ENCODE measurements at places on chromosomes 4 and X.
A peak's percentile ranks its signal among the peaks of the same experiment; 100 is the strongest.

DNA sequence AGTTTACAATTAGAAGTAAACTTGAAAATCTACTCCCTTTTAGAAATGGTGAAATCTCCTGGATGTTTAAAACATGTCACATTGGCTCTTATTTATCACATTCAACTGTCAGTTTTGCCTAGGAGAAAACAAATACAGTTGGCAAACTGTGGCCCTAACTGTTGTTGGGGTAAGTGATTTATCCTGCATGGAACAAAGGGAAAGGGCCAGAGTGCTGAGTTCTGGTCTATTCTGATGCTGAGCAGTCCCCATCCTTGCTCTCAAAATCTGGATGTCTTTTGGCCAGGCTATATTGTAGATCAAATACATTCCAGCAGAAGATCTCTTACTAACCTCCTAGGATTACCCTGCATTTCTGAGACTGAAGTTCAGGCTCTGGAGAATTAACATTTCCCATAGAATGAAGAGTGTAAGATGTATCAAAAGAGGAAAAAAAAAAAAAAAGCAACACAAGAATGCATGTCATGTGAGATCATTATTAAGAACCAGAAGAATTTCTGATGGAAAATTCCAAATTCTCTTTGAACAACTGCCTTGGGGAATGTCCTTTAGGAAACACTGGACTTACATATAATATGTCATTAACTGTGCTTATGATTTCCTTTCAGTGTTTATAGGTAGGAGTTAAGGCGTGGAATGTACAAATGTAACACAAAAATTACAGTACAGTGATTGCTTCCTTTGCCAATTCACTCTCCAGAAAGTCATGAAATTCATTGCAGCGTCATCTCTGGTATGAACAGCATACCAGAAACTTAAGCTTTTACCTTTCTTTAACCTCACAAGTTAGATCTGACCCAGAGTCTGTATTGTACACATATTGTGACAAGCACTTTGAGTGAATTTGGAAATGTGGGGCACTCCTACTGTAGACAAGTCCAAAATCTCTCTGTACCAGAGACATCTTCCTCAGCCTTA lies 1012.5 kb upstream of the LCORL start:
- DNase-seq = no peak

DNA sequence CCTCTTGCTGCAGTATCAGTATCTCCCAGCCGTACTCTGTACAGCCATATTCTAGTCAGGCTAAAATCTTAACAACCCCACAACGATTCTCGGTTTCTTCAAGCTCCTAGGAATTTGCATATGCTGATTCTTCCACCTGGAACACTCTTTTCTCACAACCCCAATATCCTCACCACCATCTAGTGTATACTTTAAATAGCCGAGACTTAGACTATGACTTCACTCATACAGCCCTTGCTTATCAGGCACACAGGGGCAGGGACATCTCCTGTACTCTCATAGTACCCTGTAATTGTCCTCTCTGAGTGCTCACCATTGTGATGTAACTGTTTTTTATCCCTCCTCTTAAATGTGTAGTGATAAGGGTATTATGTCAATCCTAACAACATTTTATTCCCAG lies 2126.4 kb upstream of the TENM3 start:
- no peak for DNase-seq

DNA sequence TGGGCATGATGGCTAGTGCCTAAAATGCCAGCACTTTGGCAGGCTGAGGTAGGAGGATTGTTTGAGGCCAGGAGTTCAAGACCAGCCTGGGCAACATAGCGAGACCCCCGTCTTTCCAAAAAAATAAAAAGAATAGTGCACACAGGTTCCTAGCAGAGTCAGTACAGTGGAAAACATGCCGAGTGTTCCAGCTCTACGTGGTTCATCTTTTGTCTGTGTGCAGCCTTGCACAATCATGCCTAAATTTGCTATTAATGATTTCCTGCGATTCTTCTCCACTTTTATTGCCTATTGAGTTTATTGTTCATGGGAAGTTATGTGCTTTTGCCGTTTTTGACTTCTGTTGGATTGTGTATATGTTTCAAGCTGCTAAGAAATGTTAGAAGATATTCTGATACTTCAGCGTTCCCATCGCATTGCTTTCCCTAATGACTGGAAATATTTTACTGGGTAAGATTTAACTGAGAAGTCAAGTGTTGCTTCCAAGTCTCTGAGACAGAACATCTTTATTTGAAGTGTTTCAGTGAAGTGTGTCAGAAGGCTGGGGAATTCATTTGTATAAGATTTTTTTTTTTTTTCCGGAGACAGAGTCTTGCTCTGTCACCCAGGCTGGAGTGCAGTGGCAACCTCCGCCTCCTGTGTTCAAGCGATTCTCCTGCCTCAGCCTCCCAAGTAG lies 11.3 kb downstream of the DOCK11 start:
- DNase-seq = no peak

DNA sequence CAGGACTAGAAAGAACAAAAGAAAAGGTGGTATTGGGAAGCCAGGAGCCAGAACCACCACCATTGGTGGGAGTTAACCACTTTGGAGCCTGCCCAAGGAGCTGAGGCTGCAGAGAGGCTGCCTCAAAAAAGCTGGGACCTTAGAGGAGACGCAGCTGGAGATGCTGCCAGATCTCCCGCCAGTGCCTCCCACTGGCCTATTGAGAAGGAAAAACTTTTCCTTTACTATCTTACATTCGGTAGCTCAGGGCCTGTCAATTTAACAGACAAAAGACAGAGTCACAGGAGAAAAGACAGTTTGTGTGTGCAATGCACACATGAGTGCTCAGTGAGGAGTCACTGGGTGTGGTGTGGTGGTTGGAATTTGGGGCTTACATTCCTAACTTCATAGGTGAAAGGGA lies 52.4 kb upstream of the HPSE start:
- DNase-seq = no peak

GRCh38 chr4:81891005-81891996 lies 419.6 kb upstream of the RASGEF1B start:
- no peak for DNase-seq

- DNase-seq = no peak
Measured at GRCh38 chr4:166499820-166500219, 626.8 kb downstream of the TLL1 start.

DNA sequence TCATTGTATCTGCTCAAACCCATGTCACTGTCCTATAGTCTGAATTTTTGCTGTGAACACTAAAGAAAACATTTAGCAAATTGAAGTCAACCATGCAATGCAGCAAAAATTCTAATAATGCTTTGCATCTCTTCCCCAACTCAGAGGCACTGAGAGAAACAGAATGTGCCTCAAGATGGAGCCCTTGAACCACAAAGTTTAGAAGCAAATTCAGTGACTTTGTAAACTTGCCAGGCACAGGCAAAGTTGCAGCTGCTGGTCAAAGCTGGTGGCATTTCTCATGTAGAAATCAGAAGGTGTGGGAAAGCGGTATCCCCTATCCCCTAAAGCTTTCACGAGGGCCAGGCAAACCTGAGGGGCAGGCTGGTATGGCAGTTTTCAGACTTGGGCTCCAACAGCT lies 121.7 kb upstream of the DIPK2B start:
- DNase-seq = no peak

GRCh38 chr4:21195682-21196081 lies 495.4 kb downstream of the PACRGL start:
- no peak for DNase-seq

DNA sequence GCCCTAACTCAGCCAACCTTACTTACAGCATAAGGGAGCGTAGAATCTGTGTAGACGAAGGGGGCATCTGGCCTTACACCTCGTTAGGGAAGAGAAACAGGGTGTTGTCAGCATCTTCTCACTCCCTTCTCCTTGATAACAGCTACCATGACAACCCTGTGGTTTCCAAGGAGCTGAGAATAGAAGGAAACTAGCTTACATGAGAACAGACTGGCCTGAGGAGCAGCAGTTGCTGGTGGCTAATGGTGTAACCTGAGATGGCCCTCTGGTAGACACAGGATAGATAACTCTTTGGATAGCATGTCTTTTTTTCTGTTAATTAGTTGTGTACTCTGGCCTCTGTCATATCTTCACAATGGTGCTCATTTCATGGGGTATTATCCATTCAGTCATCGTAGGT lies 14.6 kb downstream of the PLP1 start:
- no peak for DNase-seq

GRCh38 chr4:173288296-173288695 lies 45.9 kb downstream of the HMGB2 start:
- DNase-seq = peak; percentile 60

DNA sequence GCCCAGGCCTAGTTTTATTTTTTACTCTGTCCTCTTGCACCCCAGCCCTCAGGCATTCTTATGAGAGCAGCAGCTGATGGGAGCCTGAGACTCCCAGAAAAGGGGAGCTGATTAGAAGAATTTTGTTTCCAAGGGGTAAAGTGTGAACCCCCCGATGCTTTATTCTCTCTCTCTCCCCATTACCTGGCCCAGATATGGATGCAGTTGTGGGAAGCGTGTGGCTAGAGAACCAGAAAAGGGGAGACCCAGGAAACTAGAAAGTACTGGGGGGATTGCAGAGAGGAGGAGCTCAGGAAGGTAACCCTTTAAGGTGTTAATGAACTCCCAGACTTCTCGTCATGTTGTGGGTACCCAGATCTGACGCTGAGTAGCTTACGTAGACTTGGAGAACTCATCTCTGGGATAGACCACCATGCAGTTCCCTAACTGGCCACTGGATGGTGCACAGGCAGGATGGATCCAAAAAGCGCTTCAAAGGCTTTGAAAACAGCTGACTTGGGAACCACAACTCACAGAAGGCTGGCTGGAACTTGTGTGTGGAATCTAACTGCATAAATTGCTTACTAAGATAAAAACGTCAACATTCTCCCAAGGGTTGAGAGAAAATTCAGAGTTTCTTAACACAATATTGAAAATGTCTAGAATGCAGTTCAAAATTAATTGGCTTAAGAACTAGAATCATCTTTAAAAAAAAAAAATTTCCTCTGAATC lies 64.7 kb downstream of the TBC1D14 start:
- DNase-seq = peak; percentile 70

- DNase-seq = no peak
Measured at GRCh38 chr4:118175506-118175905, 141.2 kb downstream of the NDST3 start.

GRCh38 chr4:109295081-109295480 lies 7.4 kb downstream of the COL25A1 start:
- DNase-seq = no peak

DNA sequence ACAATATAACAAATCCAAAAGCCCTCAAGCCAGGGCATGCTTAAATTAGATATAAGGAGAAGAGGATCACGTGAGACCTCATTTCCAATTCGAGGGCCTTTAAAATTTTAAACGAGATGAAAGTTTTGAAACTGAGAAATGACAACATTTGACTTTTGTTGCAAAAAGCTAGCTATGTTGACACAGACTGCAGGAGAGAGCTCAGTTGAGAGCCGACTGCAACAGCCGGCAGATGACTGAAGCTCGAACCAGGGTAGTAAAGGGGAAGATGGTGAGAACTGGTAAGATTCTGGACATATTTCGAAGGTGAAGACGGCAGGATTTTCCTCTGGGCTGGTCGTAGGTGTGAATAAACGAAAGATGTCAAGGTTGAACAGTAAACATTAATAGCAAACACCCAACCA lies 773 bp downstream of the PRMT9 start:
- no peak for DNase-seq

DNA sequence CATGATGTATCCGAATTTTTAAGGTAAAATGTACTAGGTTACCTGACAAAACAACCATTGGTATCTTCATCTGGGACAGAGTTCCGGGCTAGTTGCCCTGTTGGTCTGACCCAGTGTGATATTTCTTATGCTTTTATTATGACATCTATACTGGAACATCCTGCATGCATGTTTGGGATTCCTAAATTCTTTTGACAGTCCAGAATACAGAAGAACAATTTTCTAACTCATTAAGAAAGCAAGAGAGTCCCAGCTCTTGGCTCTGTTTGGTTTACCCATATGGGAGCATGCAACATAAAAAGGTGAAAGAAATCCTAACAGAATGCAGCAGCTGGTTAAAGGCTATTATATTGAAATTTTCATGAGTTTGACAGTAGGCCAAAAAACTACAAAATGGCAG lies 247.7 kb upstream of the FTHL17 start:
- no peak for DNase-seq

DNA sequence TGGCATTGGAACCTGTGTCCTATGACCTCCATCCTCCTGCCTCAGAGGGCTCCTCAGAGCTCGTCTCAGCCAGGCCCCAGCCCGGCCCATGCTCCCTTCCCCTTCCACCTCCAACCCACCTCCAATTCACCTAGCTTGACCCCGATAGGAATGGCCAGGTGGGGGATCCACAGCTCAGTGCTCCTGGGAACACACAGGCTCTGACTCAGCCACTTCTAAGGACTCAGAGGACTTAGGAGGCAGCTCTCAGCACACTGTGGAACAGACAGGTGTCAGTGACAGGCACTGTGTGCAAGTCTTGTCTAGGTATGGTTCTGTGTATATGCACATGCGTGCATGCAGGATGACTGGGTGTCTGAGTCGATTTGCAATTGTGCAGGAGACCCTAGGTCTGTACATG lies 44.8 kb downstream of the PJA1 start:
- no peak for DNase-seq

- DNase-seq = no peak
Measured at GRCh38 chr4:28675582-28675981, 1814.9 kb downstream of the STIM2 start.

DNA sequence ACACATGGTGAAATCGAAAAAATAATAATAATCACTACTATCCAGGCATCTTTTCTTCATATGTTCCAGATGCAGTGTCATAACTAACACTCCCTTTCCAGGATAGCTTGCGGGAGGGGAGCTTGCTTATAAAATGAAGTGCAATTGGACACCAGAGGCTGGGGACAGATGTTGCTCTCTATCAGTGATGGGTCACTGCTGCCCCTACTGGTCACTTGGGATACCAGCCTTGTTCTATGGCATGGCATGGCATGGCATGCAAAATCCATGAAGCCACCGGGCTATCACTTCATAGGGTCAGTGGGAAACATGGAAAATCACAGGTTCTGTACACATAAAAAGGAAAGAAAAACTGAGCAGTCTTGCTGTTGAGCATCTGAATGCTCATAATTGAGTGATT lies 168.1 kb downstream of the GLRA2 start:
- DNase-seq = peak; percentile 1

DNA sequence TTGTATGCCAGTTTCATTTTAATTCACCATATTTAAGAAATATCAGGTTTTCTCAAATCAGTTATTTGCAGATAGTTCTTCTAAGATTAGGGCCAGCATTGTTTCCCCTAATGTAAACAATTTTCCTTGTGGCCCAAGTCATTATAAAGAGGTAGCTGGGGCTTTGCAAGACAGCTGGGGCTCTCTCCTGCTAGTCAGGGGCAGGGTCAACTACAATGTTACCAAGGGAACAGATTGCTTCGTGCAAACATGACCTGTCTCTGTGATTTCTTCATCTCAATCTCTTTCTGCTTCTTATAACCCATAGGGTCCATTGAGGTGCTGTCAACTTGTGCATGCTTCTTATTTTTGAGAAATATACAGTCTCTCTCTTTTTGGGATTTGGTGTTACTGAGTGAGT lies 12.1 kb downstream of the ARMCX6 start:
- DNase-seq = no peak
